Naive thymus-derived CD8-positive, alpha-beta T cell (primary cell): ENCODE measurements at places on chromosomes 13 and 19.

DNA sequence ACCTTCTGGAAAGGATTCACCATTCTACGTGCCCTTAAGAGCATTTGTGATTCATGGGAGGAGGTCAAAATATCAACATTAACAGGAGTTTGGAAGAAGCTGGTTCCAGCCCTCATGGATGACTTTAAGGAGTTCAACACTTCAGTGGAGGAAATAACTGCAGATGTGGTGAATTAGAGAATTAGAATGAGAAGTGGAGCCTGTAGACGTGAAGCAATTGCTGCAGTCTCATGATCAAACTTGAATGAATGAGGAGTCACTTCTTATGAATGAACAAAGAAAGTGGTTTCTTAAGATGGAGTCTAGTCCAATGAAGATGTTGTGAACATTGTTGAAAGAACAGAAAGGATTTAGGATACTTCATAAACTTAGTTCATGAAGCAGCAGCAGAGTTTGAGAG, 129.1 kb downstream of the TNFRSF19 start:
- DNase-seq, result no peak

DNA sequence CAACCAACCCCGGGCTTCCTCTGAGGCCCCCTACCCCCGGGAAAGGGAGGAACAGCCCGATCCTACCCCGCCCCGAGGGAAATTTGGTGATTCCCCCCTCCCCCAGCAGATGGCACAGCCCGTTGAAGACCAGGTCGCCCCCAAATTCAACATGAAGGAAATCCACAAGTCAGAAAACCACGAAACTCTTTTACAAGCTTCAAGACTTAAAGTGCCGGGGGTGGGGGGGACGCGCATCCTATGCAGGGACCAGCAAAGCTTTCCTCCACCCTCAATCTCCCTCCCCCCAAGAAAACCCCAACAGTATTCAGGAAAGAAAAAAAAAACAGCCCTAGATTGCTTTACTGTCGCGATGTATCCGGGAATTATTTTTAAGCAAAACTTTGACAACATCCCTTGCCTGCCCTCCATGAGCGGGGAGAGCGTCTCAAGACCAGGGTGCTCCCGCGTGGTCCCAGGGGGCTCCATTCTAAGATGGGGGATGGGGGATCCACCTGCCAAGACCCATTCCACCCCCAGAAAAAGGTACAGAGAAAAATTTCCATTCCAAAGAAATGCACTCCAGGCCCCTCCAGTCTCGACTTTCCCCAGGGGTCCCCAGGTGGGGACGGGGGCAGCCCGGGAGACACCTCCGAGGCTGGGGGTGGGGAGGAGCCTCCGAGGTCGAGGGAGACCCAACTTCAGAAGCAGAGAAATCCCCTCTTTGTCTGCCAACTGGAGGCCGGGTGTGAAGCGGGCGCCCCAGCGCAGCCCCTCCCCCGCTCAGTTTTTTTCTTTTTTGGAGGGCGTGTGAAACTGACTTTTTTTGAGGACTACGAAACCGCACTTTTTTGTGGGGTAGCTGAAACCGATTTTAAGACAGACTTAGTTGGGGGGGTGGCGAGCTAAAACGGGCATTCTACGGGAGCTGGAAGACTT, 1.5 kb downstream of the TCF3 start:
- DNase-seq, result peak; percentile 69

- DNase-seq, result no peak
Measured at GRCh38 chr13:27004866-27005265, 166.7 kb downstream of the USP12 start.

GRCh38 chr19:12034620-12035019, 859 bp downstream of the ZNF433 start:
- DNase-seq, result no peak

DNA sequence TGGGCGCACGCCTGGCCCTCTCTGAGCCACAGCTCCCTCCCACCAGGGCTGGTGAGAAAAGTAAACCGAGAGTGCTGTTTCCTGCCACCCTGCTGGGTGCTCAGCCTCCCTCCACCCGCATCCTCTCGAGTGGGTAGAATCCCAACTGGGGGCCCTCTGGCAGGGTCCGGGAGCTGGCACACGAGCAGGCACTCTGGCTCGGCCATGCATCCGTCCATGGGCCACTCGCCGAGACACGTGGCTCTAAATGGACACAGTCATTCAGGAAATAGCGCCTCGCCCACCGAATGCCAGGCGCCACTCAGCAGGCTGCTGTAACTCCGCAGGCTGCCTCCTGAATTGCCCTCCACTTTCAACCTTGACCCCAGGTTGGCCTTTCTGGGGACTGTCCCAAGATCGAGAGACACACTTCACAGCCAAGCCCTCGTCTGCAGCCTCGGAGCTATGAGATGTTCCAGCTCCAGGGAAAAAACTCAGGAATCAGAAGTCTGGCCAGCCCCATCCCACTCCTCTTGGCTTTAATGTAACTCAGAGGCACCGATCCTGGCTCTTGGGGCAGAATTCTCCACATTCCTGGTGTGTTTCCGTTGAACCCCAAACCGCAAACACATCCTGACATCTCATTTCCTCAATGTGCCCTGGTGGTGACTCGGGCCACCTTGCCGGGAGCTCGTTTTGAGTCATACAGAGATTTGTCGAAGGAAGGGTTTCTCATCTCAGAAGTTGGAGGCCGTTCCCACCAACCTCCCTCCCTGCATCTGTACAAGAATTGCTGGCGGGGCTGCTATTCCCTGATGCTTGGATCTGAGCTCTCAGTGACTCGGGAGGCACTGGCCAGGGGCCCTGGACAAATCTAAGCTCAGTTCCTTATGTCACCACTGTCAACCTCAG, 14.1 kb downstream of the KLF2 start:
- peak; percentile 51 for DNase-seq

GRCh38 chr13:72952529-72953141, 106.2 kb upstream of the KLF5 start:
- DNase-seq, result no peak

- peak; percentile 90 for DNase-seq
Measured at GRCh38 chr19:43470288-43470687, 4.9 kb upstream of the LYPD3 start.

DNA sequence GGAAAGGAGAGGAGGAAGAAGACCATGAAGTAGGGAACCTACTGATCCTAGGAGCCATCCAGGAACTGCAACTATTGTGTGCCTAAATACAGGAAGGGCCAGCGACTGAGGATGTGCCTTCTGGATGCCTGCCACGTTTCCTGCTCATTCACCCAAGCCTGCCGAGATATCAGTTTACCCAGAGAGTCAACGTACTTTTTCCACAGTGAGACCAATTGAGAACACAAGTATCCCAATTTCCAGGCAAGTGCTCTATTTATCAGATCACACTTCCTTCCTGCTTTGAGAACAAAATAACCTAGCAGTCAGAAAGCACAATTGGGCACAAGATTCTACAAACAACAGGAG, 122.4 kb downstream of the AKAP11 start:
- DNase-seq, result no peak

GRCh38 chr13:110687736-110688135, 18.2 kb downstream of the CARS2 start:
- DNase-seq, result no peak

DNA sequence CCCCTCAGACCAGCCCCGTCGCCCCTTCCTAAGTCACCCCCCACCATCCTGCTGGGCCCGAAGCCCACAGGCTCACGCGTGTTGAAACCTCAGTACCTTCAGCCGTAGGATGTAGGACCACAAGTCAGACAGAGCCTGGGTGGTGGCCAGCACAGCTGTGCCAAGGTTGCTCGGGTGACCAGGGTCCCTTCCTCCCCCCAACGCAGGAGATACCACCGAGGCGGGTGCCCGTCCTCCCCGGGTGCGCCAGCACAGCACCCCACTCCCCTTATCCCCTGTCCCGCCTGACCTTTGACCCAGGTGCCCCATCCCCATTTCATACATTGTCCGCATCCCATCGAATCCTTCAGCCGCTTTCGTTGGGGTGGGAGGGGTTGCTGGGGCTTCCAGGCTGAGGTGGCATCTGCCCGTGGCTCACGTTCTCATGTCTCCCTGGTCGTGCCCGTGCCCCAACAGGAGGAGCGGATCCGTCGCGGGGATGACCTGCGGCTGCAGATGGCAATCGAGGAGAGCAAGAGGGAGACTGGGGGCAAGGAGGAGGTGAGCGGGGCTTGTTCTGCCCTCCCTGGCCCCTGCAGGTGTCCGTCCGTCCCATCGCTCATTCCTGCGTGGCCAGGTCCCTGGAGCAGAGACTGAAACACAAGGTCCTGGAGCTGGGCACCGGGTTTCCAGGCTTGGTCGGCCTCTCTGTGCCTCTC, 14.5 kb downstream of the EPN1 start:
- DNase-seq, result no peak

- peak; percentile 26 for DNase-seq
Measured at GRCh38 chr13:42048684-42049453, 421 bp downstream of the DGKH start.

GRCh38 chr19:8320564-8321066, 560 bp downstream of the NDUFA7 start:
- peak; percentile 29 for DNase-seq

DNA sequence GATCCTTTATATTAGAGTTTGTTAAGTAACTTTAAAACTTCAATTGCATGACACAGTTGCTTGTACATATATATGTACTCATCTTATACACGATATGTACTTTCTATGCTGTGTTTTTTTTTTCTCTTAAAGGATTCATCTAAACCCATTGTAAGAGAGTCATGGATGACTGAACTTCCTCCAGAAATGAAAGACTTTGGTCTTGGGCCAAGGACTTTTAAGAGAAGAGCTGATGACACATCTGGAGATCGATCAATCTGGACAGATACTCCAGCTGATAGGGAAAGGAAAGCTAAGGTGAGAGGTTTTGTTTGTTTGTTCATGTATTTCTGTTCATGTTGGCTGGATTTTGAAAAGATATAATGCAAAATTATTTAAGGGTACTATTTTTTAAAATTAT, 26.0 kb downstream of the GPALPP1 start:
- DNase-seq, result no peak

- DNase-seq, result no peak
Measured at GRCh38 chr13:91329733-91330132, 17.8 kb upstream of the MIR17HG start.

DNA sequence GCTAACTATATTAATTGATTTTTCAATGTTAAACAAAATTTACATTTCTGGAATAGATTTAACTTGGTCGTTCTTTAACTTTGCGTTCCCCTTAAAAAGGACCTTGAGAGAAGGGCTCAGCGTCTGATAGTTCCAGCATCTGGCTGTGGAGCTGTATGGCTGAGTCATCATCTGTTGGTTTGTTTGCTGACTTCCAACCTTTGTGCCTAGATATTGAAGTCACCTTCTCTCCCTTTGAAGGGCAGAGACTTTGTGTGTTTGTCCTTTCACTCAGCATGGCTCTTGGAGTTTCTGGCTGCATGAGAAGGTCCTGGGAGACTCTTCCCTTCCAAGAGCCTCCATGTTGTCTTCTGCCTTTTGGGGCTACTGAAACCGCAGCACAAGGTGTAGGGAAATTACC, 16.6 kb upstream of the IRS2 start:
- DNase-seq, result no peak

DNA sequence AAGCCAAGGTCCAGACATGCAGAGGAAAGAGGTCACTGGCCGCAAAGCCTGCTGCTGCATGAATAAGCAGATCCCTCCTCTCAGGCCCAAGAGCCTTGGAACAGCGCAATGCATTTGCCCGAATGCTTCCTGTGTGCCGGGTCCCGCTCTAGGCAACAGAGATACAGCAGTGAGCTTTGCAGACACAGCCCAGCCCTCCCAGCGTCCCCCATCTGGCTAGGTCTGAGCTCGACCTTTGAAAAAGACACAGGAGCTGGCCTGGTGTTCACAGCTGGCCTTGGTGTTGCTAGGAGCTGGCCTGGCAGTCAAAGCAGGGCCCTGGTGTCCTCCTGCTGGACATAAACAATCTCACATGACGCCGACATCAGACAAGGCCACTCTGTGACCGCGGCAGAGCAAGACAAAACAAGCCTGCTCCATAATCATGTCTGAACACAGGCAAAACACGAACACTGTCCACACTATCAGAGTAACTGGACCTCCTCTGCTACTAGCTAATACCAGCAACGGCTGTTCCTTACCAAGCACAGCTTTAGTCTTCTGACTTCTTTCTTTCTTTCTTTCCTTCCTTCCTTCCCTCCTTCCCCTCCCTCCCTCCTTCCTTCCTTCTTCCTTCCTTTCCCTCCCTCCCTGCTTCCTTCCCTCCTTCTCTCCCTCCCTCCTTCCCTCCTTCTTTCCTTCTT, 5.7 kb upstream of the PEX11G start:
- DNase-seq, result no peak

- no peak for DNase-seq
Measured at GRCh38 chr19:2454199-2454961, 2.4 kb downstream of the LMNB2 start.

DNA sequence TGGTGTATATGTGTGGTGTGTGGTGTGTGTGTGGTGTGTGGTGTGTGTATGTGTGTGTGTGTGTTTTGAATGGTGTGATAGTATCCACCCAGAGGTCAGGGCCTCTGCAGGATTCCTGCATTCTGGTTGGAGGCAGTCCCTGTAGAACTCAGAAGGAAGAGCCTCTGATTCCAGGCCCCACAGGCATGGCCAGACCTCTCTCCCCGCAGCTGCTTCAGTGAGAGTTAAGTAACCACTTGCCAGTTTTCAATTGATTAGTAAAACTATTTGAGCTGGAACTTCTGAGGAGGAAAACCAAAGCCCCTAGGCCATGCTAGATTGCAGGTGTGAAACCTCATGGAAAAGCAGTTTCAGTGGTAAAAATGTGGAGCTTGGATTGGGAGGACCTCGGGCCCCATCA, 2.1 kb downstream of the ATP12A start:
- no peak for DNase-seq

GRCh38 chr13:45042539-45042938, 53.2 kb downstream of the GPALPP1 start:
- no peak for DNase-seq

DNA sequence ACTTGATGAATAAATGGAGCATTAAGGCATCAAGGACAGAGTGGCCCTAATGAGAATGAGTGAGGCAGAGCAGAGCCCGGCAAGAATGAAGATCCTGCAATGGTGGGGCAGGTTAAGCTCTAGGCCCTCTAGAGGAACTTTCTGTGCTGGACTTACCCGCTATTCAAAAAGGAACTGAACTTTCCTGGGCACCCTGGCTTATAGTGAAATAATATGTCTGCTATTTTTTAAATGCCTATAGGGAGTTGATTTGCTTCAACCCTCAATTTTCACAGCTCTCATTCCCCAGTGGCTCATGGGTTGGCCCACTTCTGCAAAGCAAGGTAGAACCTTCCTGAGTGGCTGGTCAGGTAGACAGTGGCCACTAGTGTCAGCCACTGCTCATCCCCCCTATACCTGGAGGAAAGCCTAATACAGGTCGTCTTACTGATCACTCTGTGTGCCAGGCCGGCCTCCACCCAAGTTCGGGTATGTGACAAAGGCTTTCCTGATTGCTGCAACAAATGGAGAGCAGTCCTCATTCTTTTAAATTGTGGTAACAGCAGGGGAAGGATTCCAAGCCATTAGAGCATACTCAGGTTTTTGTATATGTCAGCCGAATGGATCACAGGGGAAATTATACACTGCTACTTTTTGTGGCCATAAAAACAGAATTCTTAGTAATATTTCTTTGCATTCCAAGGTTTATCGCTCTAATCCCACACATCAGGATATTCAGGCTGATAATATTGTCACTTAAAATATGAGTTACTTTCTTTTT, 103.0 kb downstream of the KL start:
- no peak for DNase-seq
